ENCODE measurements at places on chromosomes 7 and 10.

- peak; percentile 62 for DNase-seq
These were observed 50.0 kb downstream of the AMZ1 start for GRCh38 chr7:2737771-2738540.

DNA sequence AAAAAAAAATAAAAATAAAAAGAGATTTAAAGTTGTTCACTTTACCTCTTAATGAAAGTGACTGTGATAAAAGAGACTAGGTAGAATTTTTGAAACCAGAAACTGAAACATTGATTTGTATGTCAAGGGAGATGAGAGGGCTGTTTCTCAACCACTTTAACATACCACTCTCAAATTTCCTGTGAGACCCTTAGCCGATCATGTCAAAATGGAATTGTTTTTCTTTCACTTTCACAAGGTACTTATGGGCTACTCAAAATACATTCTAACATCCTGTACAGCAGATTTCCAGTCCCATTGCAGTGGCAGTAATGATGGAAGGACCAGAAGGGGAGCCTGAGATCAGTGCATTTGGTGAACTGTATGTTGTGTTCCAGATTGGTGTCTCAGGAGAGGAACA, 261.2 kb downstream of the PPP1R3A start:
- no peak for DNase-seq

DNA sequence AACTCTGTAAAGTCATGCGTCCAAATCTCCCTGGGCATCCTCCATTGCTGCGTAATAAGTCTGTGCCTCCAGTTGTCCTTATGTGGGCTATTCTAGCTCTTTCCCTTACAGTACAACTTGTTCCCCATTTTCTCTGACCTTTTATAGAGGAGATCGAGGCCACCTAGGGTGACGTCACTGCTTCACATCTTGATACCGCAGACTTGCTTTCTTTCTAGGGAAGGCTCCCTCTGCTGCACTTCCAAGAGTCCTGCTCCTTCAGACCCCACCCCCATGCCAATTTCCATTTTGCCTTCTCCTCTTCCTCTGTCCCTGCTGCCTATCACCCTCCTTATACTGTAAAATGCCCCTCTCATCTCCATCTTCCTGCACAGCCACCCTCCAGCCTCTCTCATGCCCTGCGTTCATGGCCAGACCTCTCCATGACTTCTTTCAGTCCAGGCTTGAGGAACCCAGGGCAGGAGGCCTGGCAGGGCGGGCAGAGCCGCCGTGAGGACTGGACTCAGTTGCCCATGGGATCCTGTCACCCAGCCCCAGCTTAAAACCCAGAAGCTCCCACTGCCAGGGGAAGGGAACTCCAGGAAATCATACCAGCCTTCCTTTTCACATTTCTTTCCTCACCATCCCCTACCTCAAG, 57.5 kb downstream of the CAMK1D start:
- no peak for DNase-seq

DNA sequence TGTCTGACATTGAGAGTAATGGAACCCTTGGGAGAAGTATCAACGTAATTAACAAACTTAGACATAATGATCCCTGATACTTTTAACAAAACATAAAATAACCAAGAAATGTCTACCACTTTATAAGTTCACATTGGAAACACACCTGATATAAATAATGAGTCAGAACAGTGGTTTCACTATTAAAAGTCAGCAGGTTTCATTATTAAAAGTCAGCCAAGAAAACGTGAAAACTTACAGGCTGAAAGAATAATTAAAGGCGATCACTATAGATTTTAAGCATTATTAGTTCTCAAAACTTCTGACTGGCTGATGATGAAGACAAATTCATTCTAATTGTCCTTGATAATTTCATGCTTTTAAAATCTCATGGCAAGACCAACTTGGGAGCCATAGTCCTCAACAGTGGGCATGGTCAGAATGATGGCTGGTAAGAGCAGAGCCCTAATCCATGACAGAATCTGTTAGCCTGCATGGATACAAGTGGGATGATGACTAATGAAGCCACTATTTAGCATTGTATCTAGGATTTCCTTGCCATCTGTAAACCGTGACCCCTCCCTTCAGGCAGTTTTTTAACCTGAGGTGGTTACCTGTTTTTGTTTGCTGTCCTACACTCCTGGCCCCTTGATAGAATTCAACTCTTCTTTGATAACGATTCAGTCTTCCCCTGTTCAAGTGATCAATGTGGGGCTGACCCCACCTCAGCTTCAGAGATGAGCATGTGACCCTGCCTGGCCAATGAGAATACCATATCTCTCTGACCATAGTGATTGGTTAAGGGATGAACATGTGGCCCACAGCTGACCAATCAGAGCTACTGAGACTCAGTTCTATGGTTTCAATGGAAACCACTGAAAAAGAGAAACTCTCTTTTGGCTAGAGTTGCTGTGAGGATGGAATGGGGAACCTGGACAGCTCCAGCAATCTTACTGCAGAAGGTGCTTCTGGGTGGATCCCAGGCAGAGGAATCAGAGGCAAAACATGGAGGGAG, 151.0 kb downstream of the PLPP4 start:
- DNase-seq, result no peak

DNA sequence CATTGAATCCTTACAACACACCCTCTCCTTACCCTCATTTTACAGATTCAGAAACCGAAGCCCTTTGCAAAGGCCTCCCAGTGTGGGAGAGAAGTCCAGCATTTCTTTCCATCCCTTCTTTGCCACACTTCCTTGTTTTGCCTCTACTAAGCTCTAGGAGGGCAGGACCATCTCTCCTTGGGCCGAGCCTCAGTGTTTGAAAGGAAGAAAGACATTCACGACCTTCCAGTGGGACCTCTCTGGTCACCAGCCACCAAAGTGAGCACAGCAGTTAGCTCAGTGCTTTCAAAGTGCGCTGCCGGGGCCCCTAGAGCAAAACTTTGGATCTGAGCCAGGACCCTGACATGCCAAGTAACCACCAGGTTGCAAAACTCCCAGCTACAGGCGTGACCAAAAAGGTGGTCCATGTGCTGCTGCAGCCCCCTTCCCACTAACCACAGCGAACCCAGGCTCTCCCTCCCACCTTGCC, 12.4 kb downstream of the CTBP2 start:
- no peak for DNase-seq
